ENCODE measurements at places on chromosomes 1 and 21. TPM values are rescaled to one million over a fixed set of nuclear protein-coding genes. Genes with fewer than 3 reads are reported as not detected.

The NBPF6 gene
- polyA plus RNA-seq: not detected

The ACKR1 gene
- 176 TPM for polyA plus RNA-seq

The NBPF10 gene
- polyA plus RNA-seq: 0.71 TPM

The WDTC1 gene
- polyA plus RNA-seq: 39.8 TPM

The ATF3 gene
- polyA plus RNA-seq: 118 TPM

The AMY1B gene
- polyA plus RNA-seq: not detected

The GUCA2B gene
- not detected for polyA plus RNA-seq

The TMPRSS2 gene
- polyA plus RNA-seq: 5.1 TPM

The OLIG2 gene
- not detected for polyA plus RNA-seq

The NHLH1 gene
- 0.05 TPM for polyA plus RNA-seq

The HORMAD1 gene
- polyA plus RNA-seq: not detected

The KCNJ15 gene
- polyA plus RNA-seq: 6.4 TPM

The NCAM2 gene
- 2.8 TPM for polyA plus RNA-seq

The SLC35D1 gene
- 6.0 TPM for polyA plus RNA-seq

The SLC9C2 gene
- polyA plus RNA-seq: not detected

The RAVER2 gene
- polyA plus RNA-seq: 7.2 TPM

The LRRC71 gene
- polyA plus RNA-seq: not detected

The CLDN17 gene
- polyA plus RNA-seq: not detected

The S100A3 gene
- polyA plus RNA-seq: 5.2 TPM

The TCHHL1 gene
- polyA plus RNA-seq: not detected

The HPCAL4 gene
- 0.23 TPM for polyA plus RNA-seq

The LENEP gene
- polyA plus RNA-seq: not detected

The TMCC2 gene
- 2.7 TPM for polyA plus RNA-seq

The ECE1 gene
- 121 TPM for polyA plus RNA-seq

The VANGL2 gene
- polyA plus RNA-seq: 7.6 TPM

The CLIC6 gene
- 4.6 TPM for polyA plus RNA-seq

The ACTL8 gene
- polyA plus RNA-seq: not detected

The DMBX1 gene
- polyA plus RNA-seq: not detected

The DIRAS3 gene
- 3.4 TPM for polyA plus RNA-seq

The FAM167B gene
- polyA plus RNA-seq: 8.2 TPM

The TRPM2 gene
- 3.3 TPM for polyA plus RNA-seq

The SELE gene
- polyA plus RNA-seq: 5.8 TPM

The NOS1AP gene
- polyA plus RNA-seq: 0.92 TPM

The NPPA gene
- polyA plus RNA-seq: 1.0 TPM

The HSD11B1 gene
- 12.5 TPM for polyA plus RNA-seq

The SLC25A34 gene
- polyA plus RNA-seq: 1.3 TPM

The VWA5B1 gene
- 0.51 TPM for polyA plus RNA-seq

The HCRTR1 gene
- polyA plus RNA-seq: 0.09 TPM

All from urinary bladder (tissue), 4 donors.